ENCODE measurements at places on chromosomes 3 and 15. TPM values are rescaled to one million over a fixed set of nuclear protein-coding genes. Genes with fewer than 3 reads are reported as not detected.
A peak's percentile ranks its signal among the peaks of the same experiment; 100 is the strongest.

DNA sequence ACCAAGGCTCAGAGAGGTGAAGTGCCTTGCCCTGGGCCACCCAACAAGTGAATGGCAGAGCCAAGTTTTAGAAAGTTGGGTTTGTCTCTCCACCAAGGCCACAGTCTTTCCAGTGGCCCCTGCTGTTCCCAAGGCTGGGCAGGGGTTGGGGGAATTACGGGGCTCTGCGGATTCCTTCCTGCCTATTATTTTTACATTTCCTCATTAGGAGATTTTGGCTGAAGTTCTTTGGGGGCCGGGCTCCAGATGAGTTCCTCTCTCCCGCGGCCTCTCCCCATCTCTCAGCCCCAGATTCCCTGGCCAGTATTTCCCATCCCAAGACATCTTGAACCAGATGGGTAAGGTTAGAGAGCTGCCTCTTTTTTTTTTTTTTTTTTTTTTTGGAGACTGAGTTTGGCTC is 44.0 kb upstream of the SMAD6 start:
- no peak for DNase-seq

DNA sequence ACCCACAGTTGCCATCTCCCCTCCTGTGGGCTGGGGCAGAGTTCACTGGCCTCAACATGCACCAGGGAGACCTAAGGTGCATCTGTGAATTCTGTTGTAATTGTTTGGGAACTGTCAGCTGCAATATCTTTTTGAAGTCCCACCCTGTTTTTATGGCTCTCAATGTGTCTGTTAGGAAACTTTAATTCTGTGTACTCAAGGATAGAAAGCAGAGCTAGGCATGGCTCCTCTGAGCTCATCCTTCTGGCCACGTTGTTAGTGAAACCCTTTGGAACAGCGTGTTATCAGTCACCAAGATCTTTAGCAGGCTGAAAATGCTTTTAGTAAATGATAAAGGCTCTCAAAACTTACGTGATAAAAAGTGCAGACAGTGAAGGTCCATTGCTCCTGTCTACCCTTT is 33.6 kb upstream of the MTMR10 start:
- DNase-seq, result no peak

DNA sequence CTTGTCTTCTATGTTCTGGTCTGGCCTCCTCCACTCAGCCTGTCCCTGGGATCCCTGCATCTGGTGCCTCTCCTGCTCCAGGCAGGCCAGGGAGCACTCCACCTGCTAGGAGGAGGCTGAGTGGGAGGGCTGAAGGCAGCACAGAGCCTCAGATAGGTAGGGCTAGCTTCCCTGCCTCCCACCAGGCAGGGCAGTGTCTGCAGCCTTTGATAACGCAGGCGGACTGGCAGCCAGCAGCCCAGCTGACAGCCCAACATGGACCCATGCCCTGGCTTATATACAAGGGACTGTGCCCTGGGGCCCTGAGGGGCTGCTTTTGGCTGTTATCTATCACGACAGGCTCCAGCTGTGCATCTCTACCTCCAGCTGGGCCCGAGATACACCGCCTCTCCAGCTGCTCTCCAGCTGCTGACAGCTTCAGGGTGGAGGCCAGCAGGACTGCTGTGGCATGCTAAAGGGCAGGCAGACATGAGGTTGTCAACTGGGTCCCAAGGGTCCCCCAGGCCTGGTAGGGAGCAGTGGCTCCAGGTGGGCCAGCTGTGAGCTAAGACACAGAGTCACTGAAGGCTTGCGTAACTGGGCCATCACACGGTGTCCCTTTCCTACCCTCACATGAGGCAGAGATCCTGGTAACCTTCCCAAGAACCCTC is 5.2 kb upstream of the CLK3 start:
- DNase-seq, result no peak

GRCh38 chr3:70738291-70738681 is 425.8 kb upstream of the MDFIC2 start:
- no peak for DNase-seq

DNA sequence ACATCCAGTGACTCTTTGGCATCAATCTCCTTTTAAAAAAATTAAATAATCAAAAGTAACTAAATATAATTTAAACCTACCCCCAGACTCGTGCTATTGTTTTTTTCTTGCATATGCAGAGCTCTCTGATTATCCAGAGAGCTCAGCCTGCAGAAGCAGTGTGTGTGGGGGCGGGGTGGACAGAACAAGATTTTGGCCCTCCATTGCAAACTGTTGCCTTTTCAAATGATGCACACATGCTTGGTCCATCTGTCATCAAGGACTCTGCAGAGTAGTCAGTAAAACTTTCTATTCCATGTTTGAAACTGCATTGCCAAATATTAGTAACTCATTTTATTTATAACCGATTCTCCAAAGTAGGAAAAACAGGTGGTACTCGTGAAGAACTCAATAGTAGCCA is 28.6 kb upstream of the STXBP5L start:
- DNase-seq, result no peak

- DNase-seq, result peak; percentile 64
These were observed 56.0 kb upstream of the FLNB start for GRCh38 chr3:57952208-57952631.

GRCh38 chr3:178456621-178457285 is 79.5 kb upstream of the KCNMB2 start:
- no peak for DNase-seq

- DNase-seq, result no peak
These were observed 13.7 kb upstream of the PTPRG start for GRCh38 chr3:61547625-61548024.

- peak; percentile 84 for DNase-seq
These were observed 179.3 kb downstream of the POTEB3 start for GRCh38 chr15:21260966-21261395.

GRCh38 chr3:52481819-52482521 is 13.2 kb upstream of the STAB1 start:
- DNase-seq, result no peak

GRCh38 chr15:64454282-64454681 is 6.1 kb upstream of the ZNF609 start:
- DNase-seq, result no peak

- DNase-seq, result no peak
These were observed 43.0 kb downstream of the NEK10 start for GRCh38 chr3:27326202-27326601.

GRCh38 chr3:16399473-16399872 is 114.0 kb downstream of the RFTN1 start:
- no peak for DNase-seq

DNA sequence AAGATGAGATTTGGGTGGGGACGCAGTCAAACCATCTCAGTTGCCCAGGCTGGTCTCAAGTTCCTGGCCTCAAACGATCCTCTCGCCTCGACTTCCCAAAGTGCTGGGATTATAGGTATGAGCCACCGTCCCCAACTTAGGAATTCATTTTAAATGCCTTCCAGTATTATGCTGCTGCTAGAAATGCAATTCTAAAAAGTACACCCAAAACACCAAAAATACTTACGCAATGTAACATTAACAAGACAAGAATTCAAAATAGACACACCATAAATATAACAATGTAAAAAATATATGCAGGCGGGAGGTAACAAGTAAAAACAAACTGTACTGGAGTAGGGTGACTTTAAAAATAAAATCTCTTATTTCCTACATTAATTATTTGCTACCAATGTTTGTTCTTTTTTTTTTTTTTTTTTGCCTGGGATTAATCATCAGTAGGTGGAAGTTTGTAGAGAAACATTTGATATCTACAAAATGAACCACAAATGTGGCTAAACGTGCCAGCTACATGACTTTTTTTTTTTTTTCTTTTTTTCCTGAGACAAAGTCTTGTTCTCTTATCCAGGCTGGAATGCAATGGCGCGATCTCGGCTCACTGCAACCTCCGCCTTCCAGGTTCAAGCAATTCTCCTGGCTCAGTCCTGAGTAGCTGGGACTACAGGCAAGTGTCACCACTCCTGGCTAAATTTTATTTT is 56.8 kb downstream of the SETMAR start:
- no peak for DNase-seq

- no peak for DNase-seq
These were observed 508 bp downstream of the GORASP1 start for GRCh38 chr3:39106851-39107387.

- DNase-seq, result no peak
These were observed 47.9 kb downstream of the CORO2B start for GRCh38 chr15:68626739-68627138.

GRCh38 chr3:143597774-143598652 is 250.3 kb downstream of the SLC9A9 start:
- DNase-seq, result no peak

- DNase-seq, result no peak
These were observed 1.1 kb upstream of the FAM3D start for GRCh38 chr3:58667704-58668103.

DNA sequence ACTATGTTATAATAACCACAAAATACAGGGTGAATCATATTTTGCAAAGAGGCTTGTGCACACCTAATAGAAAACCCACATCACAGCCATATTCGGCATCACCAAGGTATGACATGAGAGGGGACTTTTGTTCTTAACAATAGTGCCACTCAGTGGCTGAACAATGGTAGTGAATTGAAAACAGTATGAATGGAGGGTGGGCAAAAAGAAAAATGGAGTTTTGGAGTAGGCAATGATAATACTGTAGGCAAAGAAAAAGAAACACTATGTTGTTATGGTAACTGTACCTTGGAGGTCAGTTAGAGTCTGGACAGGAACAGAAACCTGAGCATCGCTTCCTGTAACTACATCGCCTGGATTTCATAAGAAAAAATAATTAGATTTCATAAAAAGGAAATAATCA is 348.6 kb downstream of the PLCL2 start:
- DNase-seq, result no peak

DNA sequence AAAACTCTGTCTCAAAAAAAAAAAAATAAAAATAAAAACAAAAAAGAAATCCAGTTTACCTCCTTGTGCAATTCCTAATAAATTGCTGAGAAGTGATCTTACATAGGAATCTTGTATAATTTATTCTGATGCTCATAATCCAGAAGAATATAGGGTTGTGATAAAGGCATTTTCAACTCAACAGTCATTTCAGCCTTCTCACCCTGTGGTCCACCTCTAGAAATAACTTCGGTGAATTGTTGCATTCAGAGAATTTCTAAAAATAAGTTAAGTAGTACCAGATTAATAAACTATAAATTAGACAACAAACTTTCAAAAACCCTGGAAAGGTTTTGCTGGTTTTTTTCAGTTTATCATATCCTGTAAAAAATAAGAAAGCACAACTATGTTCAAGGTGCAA is 20.2 kb downstream of the RAF1 start:
- DNase-seq, result no peak

DNA sequence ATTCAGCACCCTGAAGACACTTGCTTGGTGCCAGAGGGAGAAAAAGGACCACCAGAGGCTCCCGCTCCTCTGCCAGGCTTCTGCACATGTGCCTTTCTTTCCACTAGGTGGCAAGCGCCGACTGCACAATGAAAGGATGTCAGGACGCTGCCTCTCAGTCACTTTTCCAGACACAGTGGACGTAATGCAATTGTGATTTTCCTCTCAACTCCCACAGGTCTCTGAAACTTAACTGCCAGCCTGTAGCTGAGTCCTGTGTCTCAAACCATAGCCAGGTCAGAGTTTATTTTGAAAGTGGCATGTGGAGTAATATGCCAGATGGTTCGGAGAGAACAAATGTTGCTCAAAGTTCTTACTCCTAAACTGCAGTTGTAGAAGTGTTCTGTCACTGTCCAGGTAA is 162.9 kb downstream of the ITPR1 start:
- DNase-seq, result peak; percentile 70

GRCh38 chr3:134854254-134854653 is 59.2 kb downstream of the EPHB1 start:
- no peak for DNase-seq

DNA sequence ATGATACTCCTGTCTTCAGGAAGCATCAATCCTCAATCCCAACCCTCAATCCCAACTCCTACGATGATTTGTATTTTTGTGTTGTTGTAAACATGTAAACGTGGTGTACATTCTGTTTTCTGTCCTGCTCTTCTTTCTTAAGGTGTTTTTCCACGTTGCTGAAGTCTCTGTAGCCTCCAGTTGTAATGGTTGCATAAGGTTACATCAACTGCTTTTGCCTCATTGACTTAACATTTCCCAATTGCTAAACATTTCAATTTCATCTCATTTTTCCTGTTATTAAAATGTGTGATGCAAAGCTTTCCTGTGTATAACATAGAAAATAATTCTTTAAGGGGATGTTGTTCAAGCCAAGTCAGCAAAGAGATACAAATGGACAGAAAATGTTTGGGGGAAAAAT is 33.4 kb downstream of the HRH1 start:
- DNase-seq, result no peak

GRCh38 chr3:158743664-158744566 is 11.7 kb upstream of the RARRES1 start:
- DNase-seq, result no peak

GRCh38 chr3:154334973-154335420 is 10.7 kb upstream of the DHX36 start:
- DNase-seq, result no peak

- DNase-seq, result no peak
These were observed 6.0 kb downstream of the CCR2 start for GRCh38 chr3:46359733-46360493.

- DNase-seq, result no peak
These were observed 328.9 kb upstream of the RBMS3 start for GRCh38 chr3:28951772-28952556.

DNA sequence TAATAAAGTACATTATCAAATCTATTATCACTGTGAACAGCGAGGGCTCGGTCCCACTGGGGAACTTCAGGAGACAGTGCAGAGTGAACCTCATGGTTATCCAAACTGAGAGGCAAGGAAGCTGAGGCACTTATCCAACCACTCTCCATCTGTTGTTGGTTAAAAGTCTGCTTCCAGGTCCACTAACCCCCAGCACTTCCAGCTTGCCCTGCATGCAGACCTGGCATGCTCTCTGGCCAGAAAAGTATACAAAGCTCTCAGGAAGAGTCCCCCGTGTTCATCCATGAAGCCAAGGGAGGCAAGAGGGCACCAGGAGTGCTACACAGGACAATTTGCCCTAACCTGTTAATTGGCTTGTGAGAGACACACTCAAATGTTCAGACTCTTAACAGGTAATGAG is 36.0 kb downstream of the FBN1 start:
- DNase-seq, result no peak

GRCh38 chr3:132753946-132754345 is 31.7 kb upstream of the NPHP3 start:
- DNase-seq, result no peak

DNA sequence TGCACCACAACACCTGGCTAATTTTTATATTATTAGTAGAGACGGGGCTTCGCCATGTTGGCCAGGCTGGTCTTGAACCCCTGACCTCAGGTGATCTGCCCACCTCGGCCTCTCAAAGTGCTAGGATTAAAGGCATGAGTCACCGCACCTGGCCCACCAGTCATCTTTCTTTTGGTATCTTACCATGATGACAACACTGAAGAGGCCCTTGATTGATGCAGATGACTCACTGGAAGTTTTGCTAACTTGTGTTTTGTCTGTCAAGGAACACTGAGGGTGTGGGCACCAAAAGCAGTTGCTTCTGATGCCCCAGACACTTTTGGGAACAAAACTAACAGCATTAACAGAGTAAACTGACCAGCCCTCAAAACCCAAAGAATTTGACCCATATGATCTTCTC is 88.3 kb downstream of the MYO5A start:
- DNase-seq, result no peak

TIMP4 gene
- total RNA-seq, result 1.4 TPM

PLCH1 gene
- 0.21 TPM for total RNA-seq

FES gene
- total RNA-seq, result 249 TPM

HIGD2B gene
- total RNA-seq, result not detected

TRPM7 gene
- 48.6 TPM for total RNA-seq

SLCO3A1 gene
- total RNA-seq, result 41.8 TPM

CCR4 gene
- 5.6 TPM for total RNA-seq

TYRO3 gene
- total RNA-seq, result 33.5 TPM

CLDN18 gene
- not detected for total RNA-seq

ISLR gene
- total RNA-seq, result 34.2 TPM

MKRN3 gene
- 0.32 TPM for total RNA-seq

GRM7 gene
- total RNA-seq, result 0.20 TPM

GNAI2 gene
- 349 TPM for total RNA-seq

FGD5 gene
- 145 TPM for total RNA-seq
